ENCODE measurements at places on chromosomes 16 and 17. TPM values are rescaled to one million over a fixed set of nuclear protein-coding genes. Genes with fewer than 3 reads are reported as not detected.

Gene EVPLL
- total RNA-seq: not detected

Gene CA7
- not detected for total RNA-seq

Gene KCNH4
- 0.08 TPM for total RNA-seq

Gene TP53I13
- total RNA-seq: 112 TPM

Gene APOH
- total RNA-seq: not detected

Gene AANAT
- not detected for total RNA-seq

Gene CFAP97D1
- total RNA-seq: not detected

All from activated CD4-positive, alpha-beta memory T cell treated with anti-CD3 and anti-CD28 coated beads, Interleukin-2, amount 10 ng/mL, durations not matched to agents 7 days and 5 days (primary cell).